SHP77 treated with DMSO at 0.1 percent for 48 hours (cell line): ENCODE measurements at places on chromosomes 6 and 20.

DNA sequence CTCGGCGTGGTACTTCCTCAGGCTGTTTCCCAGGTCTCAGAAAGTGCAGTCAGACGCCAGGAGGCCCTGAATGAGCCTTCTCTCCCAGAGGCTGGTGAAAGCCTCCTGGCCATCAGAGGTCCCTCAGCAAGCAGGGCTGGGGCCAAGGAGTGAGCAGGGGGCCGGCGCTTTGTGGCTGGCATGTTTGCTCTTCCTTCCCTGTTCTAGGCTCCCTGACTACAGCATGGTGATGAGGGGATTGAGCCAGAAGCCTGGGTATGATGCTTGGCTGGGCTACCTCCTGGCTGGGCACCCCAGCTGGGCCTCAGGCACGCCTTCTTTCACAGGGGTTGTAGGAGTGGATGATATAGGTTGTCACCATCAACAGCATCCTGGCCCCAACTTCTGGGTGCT is 11.7 kb upstream of the DNAJC5 start:
- DNase-seq, result no peak

- DNase-seq, result no peak
These were observed 34.8 kb downstream of the NR2E1 start for GRCh38 chr6:108200631-108201030.

DNA sequence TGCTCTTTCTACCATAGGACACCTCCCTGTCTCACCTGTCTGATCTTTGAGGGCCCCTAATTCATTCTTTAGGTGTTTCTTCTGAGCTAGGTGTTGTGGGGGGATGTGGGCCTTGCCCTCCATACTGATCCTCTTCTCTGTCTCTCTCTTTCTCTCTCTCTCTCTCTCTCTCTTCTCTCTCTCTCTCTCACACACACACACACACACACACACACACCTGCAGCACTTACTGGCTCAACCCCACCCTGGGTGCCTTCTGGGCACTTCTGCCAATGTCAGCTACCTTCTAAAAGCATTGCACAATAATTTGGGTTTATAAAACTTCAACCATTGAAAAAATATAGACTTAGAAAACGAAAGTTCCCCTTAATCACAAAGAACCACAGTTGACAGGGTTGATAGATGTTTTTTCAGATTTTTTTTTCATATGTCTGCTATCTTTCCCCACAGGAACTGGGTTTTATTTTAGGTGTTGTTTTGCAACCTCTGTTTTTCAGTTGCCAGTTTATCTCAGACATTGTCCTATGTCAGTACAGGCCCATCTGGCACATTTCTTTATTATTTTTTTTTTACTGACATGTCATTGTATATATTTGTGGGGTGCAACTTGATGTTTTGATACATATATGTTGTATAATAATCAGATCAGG is 28.1 kb downstream of the PKIG start:
- no peak for DNase-seq

GRCh38 chr6:139778688-139779087 is 404.2 kb upstream of the CITED2 start:
- DNase-seq, result no peak

DNA sequence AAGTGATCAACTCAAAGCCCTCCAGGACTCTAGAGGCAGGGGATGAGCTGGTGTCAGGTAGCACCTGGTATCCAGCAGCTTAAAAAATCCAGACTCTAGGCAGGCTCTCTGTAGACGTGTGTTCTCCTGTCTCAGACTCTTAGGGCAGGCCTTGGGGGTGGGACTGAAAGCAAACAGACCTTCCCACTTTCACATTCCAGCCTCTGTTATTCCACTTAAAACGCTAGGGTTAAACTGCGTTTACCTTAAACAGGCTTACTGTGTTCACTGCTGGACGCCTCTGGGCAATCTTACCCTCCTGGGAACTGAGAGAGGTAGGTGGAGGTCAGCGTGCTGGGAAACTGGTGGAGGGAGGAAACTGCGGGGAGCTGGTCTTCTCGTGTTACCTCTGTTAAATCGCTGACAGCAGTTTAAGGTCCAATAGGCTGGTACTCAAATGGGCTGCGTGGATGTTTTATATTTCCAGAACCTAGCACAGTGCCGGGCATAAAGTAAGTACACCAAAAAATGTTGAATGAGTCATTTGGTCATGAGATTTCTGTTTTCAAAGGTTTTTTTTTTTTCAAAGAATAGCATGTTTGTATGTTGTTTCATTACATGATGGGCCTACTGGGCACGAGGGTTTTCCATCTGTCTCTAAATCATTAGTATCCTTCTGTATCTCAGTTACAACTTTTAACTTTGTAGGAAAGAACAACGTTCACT is at the start of gene GCNT2:
Gene GCNT2, plus strand, starts transcription at position 248 of the 705 bp plus-strand sequence. CDS start 7,561 bp downstream, outside the sequence.
- DNase-seq, result no peak

GRCh38 chr6:48123601-48124000 is 12.6 kb upstream of the PTCHD4 start:
- DNase-seq, result no peak

DNA sequence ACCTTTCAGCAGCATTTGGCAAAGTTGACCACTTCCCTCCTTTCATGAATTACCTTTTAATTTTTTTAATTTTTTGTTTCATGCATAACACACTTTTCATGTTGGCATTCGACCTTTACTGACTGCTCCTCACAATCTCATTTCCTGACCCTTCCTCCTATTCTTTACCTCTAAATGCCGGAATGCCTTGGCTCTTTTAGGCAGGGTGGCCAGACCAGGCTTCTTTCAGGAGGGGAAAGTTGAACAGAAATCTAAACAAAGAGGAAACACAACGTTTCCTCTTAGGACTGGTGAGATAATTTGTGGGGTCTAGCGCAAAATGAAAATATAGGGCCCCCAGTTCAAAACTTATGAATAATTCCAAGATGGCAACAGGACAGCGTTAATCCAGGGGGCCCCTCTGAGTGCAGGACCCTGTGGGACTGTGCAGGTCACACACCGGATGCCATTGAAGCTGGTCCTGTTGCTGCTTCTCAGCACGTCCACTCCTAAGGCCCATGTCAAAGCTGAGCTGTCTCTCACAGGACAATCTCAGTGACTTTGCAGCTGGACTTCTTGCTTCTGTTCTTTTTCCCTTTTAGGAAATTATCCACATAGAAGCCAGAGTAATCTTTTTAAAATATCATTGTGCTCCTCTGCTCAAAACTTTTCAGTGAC is 313.8 kb downstream of the HDGFL1 start:
- DNase-seq, result no peak

DNA sequence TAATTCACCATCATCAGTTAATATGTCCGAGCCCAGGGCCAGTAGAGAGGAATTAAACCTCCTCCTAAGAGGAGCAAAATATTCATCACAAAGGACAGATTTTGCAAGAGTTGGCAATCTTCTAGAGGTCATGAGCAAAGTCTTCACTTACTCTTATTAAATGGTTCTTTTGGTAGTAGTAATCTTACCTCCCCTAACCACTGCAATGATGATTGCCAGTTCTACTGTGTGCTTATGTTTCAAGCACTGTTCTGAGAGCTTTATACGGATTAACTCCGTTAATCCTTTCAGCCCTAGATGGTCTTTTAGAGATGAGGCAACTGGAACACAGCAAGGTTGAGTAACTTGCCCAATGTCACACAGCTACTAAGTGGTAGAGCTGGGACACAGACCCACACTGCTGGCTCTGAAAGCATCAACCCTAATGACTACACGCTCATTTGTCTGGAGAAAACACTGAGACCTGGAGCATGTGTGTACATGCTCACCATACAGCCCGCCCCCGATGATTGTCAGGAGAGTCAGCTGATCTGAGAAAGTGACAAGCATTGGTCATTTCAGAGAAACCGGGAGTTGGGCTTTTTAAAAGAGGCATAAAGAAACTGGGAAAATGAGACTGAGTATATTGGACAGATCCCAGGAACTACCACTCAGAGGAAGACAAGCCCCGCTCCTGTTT is 276.0 kb downstream of the NRN1 start:
- DNase-seq, result no peak

DNA sequence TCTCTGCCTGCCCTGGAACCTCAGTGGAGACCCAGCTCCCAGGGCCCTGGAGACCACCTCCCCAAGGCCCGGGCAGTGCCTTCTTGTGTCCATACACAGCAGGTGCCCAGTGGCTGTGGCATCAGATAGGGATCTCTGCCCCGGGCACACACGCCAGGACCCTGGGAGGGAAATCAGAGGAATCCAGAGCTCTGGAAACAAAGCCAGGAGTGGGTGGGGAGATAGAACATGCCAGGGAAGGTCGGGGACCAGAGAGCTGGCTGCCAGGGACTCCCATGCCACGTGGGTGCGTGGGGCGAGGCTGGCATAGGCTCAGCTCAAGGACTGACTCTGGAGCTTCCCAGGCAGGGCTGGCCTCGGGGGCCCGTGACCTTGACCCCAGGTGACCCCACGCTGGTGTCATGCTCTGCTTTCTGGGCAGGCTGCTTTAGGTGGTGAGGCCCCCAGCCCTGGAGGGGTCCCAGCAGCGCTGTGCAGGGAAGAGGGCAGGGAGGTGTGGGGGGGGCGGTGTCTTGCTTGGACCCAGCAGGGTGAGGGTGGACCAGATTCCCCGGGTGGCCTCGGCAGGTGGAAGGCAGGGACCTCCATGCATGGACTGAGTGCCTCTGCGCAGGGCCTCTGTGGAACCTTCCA is 17.6 kb upstream of the GATA5 start:
- no peak for DNase-seq

GRCh38 chr6:164982389-164982788 is 327.0 kb downstream of the C6orf118 start:
- DNase-seq, result no peak

GRCh38 chr6:15752820-15753219 is 90.0 kb upstream of the DTNBP1 start:
- no peak for DNase-seq

DNA sequence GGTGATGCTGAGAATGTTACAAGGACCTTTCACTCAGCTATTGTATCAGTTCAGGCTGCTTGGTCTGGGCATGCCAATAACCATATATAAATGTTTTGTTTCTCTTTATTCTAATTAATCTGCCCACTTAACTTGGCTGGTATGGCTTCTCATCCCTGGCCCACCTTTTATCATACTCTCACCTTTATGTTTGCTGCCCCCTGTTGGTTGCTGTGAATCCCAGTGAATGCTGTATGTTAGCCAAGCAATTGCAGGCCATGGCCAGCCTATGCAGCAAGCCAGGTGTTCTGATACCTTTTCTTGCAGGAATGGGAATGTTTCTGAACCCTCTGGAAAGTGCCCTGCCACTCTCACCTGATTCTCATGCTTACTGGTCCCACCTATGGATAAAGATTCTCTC is 54.6 kb downstream of the PCSK2 start:
- DNase-seq, result peak; percentile 37

DNA sequence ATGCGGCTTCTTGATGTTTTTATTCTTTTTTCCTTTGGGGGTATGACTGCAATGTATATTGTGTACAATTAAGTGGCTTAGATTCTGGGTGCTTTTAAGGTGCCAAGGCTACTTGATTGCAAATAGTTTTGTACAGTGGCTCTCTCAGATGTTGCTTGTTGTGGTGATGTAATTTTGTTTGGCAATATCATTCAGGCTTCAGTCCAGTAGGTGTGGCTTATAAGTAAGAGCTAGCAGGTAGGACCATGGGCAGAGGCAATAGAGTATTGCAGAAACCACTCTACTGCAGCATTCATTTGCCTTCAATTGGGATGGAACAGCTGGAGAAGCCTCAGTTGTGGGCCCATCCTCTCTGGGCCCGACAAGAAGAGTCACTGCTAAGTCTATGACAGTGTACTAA is 407.9 kb upstream of the MAN1A1 start:
- DNase-seq, result no peak

DNA sequence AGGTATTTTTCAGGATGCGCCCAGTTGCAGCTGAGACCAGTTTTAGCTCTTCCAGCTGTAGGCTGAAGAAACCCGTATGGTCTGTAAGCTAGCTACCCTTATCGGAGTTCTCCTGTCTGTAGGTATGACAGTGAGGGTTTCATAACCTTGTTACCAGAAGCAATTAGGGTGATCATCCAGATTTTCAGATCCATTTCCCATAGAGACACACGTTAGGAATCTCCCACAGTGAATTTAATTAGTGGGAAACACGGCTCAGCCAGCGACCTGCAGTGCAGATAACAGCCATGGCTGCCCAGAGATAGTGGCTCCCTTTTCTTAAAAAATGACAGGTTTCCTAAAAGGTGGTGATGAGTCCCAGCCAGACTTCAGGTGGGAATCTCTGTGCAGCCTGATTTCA is 111.1 kb downstream of the BTBD3 start:
- no peak for DNase-seq

DNA sequence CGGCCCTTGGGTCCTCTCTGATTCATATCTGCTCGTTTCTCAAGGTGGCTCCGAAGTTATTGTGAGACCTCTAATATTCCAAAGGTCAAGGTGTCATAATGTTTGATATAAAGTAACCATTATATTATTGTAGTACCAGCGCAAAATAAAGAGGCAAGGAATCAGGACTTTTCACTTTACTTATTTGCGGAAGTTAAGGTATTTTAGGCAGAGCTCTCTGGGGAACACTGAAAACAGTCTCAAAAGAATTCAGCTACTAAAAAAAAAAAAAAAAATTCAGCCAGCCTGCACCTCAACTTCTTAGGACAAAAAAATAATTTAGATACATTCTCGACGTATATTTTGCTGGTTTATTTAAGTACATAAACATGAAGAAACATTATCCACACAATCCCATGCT is 2.4 kb downstream of the OSER1 start:
- no peak for DNase-seq

- DNase-seq, result no peak
These were observed 393.6 kb downstream of the ESR1 start for GRCh38 chr6:152201120-152201519.

- DNase-seq, result no peak
These were observed 3.3 kb downstream of the ENTPD6 start for GRCh38 chr20:25198663-25199383.

DNA sequence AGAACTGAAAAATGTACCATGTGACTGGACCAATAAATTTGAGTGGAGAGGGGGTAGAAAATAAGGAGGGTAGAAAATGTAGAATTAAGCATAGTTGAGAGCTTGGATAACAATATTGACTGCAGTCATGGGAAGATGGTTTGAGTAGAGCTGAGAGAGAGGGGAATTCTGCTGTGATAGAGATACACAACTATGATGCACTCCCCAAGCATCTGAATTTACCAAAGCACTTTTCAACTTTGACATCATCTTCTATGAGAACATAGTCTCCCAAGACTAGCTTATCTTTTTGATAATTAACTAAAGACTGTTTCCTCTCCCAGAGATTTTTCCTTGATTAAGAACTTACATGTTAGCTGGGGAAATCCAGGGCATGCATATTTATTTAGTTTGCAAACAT is 103.1 kb downstream of the TNFRSF21 start:
- no peak for DNase-seq

DNA sequence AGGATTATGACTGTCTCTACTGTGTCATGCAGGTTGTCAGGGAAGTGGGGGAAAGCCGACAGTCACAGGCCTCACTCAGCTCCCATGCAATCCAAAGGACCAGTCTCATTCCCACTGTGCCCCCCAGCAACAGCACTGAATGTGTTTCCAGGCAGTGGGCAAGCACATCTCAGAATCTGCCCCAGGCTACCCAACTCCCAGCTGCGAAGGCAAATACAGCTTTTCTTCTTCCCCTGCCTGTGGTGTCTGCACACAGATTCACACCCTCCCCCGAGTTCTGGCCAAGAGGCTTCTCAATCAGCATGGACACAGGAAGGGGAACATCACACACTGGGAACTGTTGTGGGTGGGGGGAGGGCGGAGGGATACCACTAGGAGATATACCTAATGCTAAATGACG is 75.3 kb downstream of the SNAP91 start:
- no peak for DNase-seq
